ENCODE measurements at places on chromosomes 1 and 21. TPM values are rescaled to one million over a fixed set of nuclear protein-coding genes. Genes with fewer than 3 reads are reported as not detected.

PPM1J gene
- 2.5 TPM for total RNA-seq

LPAR3 gene
- 3.0 TPM for total RNA-seq

OR6K3 gene
- total RNA-seq, result not detected

CYP2J2 gene
- total RNA-seq, result 0.50 TPM

TSPEAR gene
- total RNA-seq, result not detected

OLFML3 gene
- 48.5 TPM for total RNA-seq

All from bronchus fibroblast of lung (primary cell).